ENCODE measurements at places on chromosomes 5 and 9. TPM values are rescaled to one million over a fixed set of nuclear protein-coding genes. Genes with fewer than 3 reads are reported as not detected.

- no peaks in the 10 kb centered on the region for H3K36me3 ChIP-seq
- H3K27ac ChIP-seq, result no peak overlapping the region
- no peak overlapping the region for H3K4me3 ChIP-seq
- no peaks in the 10 kb centered on the region for H3K27me3 ChIP-seq
- H3K4me1 ChIP-seq, result peaks cover 15% of the 10 kb centered on the region
Measured at GRCh38 chr5:158054223-158055110, 195.5 kb upstream of the CLINT1 start.

DNA sequence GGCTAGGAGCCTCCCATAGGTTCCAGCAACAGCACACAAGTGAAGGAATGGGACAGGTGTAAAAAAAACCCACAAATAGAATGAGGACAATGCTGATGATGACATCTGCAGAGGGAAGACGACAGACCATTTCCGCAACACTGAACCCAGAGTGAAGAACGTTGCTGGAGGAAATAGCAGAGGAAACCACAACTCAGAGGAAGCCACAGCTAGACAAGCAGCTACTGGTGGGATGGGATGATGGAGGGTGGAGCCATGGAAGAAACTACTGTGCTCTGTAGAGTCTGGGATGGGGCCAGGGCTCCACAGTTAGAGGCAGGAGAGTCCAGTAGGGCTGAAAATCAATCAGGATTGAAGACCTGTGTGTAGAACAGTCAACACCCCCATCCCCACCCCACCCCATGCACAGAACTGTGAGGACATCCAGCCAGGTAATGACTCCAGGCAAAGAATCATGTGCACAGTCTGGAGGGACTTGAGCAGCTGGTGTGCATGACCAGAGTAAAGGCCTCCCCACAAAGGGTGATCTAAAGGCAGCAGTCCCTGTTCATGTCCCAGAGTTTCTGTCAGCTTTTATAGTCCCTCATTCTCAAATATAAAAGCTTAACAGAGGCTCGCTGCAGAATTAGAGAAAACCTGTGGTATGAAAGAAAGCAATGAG, 65.2 kb upstream of the SPIN1 start:
- DNase-seq, result no peak
- no peaks in the 10 kb centered on the region for H3K36me3 ChIP-seq
- no peaks in the 10 kb centered on the region for H3K4me1 ChIP-seq
- H3K27me3 ChIP-seq, result no peaks in the 10 kb centered on the region
- no peak overlapping the region for H3K27ac ChIP-seq

DNA sequence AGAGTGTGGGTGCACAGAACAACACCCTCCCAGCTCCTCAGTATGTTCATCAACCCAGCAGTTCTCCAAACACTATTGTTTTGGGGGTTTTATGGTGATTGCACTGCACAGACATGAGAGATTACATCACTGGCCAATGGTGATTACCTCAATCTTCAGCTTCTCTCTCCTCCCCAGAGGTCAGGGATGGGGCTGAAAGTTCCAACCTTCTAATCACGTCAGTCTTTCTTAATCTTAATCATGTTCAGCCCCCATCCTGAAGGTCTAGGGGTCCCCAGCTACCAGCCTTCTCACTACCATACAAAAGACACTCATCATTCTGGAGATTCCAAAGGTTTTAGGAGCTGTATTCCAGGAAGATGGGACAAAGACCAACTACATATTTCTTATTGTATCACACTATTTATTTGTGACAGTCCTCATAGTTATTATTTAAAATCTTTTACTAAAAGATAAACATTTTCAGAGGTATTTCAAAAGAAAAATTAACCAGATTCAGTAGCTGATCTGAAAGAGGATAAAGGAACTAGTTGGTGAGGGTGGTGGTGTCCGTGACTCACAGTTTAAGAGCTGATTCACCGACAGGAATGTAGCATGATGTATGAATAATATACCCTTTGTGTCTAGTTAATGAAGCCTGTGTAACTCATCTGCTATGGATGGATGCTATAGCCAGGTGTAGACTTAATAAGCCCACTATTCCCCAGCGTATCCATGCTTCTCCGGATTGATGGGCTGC, 35.6 kb downstream of the RASEF start:
- no peaks in the 10 kb centered on the region for H3K4me1 ChIP-seq
- no peak overlapping the region for H3K27ac ChIP-seq
- DNase-seq, result no peak

- H3K4me1 ChIP-seq, result peaks cover 8% of the 10 kb centered on the region
Measured at GRCh38 chr5:159097784-159098602, 1.7 kb downstream of the EBF1 start.

- no peaks in the 10 kb centered on the region for H3K4me1 ChIP-seq
- H3K36me3 ChIP-seq, result no peaks in the 10 kb centered on the region
- H3K27ac ChIP-seq, result no peak overlapping the region
- no peak overlapping the region for H3K4me3 ChIP-seq
Measured at GRCh38 chr5:17182494-17182893, 34.9 kb upstream of the BASP1 start.

Gene INSYN2B
- 0.94 TPM for total RNA-seq

Gene FST
- 3.4 TPM for total RNA-seq

DNA sequence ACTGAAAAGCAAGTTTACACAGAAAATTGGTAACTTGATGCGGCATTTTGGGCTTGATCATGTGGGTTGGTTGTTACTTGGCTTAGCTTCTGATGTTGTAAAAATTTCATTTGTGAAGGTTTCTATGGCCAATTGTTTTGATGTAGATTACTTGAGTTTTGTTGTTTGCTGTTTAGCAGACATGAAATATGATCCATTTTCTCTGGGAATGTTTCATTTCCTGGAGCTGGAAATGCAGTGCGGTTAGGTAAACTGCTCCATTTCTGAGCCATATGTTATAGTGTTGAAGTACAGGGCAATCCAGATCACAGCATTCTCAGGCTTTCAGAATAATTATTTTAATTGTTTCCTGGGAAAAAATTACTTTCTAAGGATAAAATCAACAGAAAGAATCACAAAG, 396.9 kb downstream of the ENC1 start:
- no peak overlapping the region for H3K27ac ChIP-seq
- DNase-seq, result no peak
- H3K4me3 ChIP-seq, result no peak overlapping the region

Gene GFRA3
- 0.39 TPM for total RNA-seq

GRCh38 chr9:87667164-87667738, 58.7 kb upstream of the CTSL start:
- no peaks in the 10 kb centered on the region for H3K27me3 ChIP-seq
- H3K4me1 ChIP-seq, result no peaks in the 10 kb centered on the region
- no peak overlapping the region for H3K4me3 ChIP-seq

GRCh38 chr9:33329979-33330378, 39.7 kb downstream of the NFX1 start:
- H3K4me3 ChIP-seq, result no peak overlapping the region
- no peak for DNase-seq
- H3K27ac ChIP-seq, result peak overlapping the region; percentile 75
- H3K4me1 ChIP-seq, result peaks cover 14% of the 10 kb centered on the region
- H3K27me3 ChIP-seq, result no peaks in the 10 kb centered on the region
- H3K36me3 ChIP-seq, result peaks cover 64% of the 10 kb centered on the region

Gene CORO2A
- 0.52 TPM for total RNA-seq

DNA sequence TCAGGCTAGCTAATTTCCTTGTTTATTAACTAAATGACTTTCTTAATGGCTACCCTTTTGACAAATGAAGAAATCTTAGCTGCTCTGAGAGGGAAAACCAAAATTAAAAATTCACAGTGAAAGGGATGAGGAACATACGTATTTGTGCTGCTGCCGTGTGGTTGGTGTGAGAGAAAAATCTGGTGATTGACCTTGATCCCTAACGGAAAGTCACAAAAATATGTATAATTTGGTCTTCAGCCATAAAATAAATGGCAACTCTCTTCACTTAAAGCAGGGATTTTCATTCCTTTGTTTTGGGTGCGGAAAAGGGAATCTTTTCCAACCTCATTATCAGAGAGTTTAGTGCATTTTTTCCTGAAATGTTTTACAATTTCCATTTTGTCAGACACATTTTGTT, 40.4 kb downstream of the PAM start:
- no peaks in the 10 kb centered on the region for H3K36me3 ChIP-seq
- no peaks in the 10 kb centered on the region for H3K27me3 ChIP-seq
- no peak overlapping the region for H3K4me3 ChIP-seq
- no peak overlapping the region for H3K27ac ChIP-seq

GRCh38 chr5:102961671-102962070, 158.3 kb downstream of the GIN1 start:
- H3K27me3 ChIP-seq, result no peaks in the 10 kb centered on the region
- H3K4me1 ChIP-seq, result peaks cover 26% of the 10 kb centered on the region
- H3K4me3 ChIP-seq, result no peak overlapping the region
- no peak overlapping the region for H3K27ac ChIP-seq
- no peak for DNase-seq

GRCh38 chr5:45542421-45542820, 153.8 kb downstream of the HCN1 start:
- H3K4me1 ChIP-seq, result no peaks in the 10 kb centered on the region
- H3K36me3 ChIP-seq, result no peaks in the 10 kb centered on the region
- no peak overlapping the region for H3K4me3 ChIP-seq
- no peak overlapping the region for H3K27ac ChIP-seq
- DNase-seq, result no peak

- H3K27ac ChIP-seq, result no peak overlapping the region
- H3K4me3 ChIP-seq, result no peak overlapping the region
- DNase-seq, result peak; percentile 84
Measured at GRCh38 chr5:58891086-58891970, 308.5 kb downstream of the RAB3C start.

DNA sequence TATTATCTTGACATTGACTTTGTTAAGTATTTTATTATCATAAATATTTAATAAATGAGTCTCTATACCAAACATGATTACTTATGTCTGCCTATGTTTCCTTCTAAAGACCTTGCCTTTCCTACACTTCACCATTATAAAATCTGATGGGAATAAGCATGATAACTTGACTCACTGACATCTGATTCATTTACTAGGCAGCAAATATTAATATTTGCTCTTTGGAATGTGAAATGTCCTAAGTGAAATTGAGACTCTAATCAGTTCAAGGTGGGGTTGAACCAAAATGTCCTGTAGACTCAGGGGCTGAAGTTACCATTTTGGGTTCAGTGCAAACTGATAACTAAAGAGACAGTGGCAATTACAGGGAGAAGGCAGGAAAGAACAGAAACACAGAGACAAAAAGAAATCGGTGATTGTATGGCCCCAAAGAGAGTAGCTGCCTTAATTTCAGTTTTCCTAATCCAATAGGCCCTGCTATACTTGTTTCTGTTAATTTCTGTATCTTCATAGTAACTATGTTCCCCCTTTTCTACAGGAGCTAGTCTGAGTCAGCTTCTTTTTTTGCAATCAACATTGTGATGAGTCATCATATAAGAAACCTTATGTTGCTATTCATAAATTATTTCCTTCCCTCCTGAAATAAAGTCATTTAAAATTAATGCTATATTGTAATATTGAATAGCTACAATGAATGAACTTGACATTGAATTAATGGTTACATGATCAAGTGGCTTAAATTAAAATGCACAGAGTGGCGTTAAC, 296.8 kb downstream of the PDE4D start:
- peaks cover 11% of the 10 kb centered on the region for H3K4me1 ChIP-seq
- no peaks in the 10 kb centered on the region for H3K36me3 ChIP-seq
- no peak overlapping the region for H3K4me3 ChIP-seq
- DNase-seq, result no peak
- H3K27ac ChIP-seq, result no peak overlapping the region
- no peaks in the 10 kb centered on the region for H3K27me3 ChIP-seq

Gene GARIN3
- not detected for total RNA-seq

- peaks cover 28% of the 10 kb centered on the region for H3K36me3 ChIP-seq
- no peaks in the 10 kb centered on the region for H3K27me3 ChIP-seq
- H3K4me3 ChIP-seq, result peak overlapping the region; percentile 56
Measured at GRCh38 chr5:132489871-132490483, 596 bp downstream of the IRF1 start.

Gene F12
- 0.11 TPM for total RNA-seq

GRCh38 chr5:151154931-151155774, 2.4 kb downstream of the ANXA6 start:
- no peak overlapping the region for H3K27ac ChIP-seq
- no peak for DNase-seq
- H3K36me3 ChIP-seq, result no peaks in the 10 kb centered on the region
- no peak overlapping the region for H3K4me3 ChIP-seq

GRCh38 chr9:34984049-34984448, 5.5 kb upstream of the DNAJB5 start:
- H3K36me3 ChIP-seq, result no peaks in the 10 kb centered on the region
- H3K4me3 ChIP-seq, result no peak overlapping the region
- H3K27ac ChIP-seq, result no peak overlapping the region
- no peak for DNase-seq
- H3K27me3 ChIP-seq, result no peaks in the 10 kb centered on the region
- peaks cover 5% of the 10 kb centered on the region for H3K4me1 ChIP-seq

GRCh38 chr9:138046641-138047301, 169.2 kb downstream of the CACNA1B start:
- H3K4me1 ChIP-seq, result no peaks in the 10 kb centered on the region
- DNase-seq, result no peak
- no peaks in the 10 kb centered on the region for H3K36me3 ChIP-seq

DNA sequence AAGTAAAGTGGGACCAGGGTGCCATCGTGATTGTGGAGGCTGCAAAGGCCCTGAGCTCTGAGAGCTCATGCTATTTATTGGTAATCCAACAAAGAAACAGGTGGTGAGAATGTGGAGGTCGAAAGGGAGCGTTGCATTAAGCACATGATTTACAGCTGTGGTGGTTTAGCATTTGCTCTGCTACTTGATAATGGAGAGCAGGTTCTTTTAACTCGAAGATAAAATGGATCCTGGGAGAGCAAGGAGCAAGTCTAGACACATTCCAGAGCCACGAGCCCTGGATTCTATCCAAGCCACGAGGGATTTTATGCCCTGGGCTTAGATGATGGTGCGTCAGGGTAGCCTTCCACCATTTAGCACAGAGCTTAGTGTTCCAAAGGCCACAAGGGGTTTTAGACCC, 1710.1 kb upstream of the CDH9 start:
- DNase-seq, result no peak
- no peaks in the 10 kb centered on the region for H3K27me3 ChIP-seq
- no peak overlapping the region for H3K27ac ChIP-seq
- H3K36me3 ChIP-seq, result no peaks in the 10 kb centered on the region

GRCh38 chr5:143331956-143332355, 71.5 kb downstream of the NR3C1 start:
- H3K4me3 ChIP-seq, result no peak overlapping the region
- no peaks in the 10 kb centered on the region for H3K27me3 ChIP-seq
- no peak for DNase-seq
- peaks cover 16% of the 10 kb centered on the region for H3K4me1 ChIP-seq

Gene MAMDC4
- total RNA-seq, result 3.0 TPM

- no peaks in the 10 kb centered on the region for H3K27me3 ChIP-seq
- no peaks in the 10 kb centered on the region for H3K36me3 ChIP-seq
- DNase-seq, result no peak
- no peaks in the 10 kb centered on the region for H3K4me1 ChIP-seq
Measured at GRCh38 chr5:113099822-113100221, 123.2 kb downstream of the DCP2 start.

DNA sequence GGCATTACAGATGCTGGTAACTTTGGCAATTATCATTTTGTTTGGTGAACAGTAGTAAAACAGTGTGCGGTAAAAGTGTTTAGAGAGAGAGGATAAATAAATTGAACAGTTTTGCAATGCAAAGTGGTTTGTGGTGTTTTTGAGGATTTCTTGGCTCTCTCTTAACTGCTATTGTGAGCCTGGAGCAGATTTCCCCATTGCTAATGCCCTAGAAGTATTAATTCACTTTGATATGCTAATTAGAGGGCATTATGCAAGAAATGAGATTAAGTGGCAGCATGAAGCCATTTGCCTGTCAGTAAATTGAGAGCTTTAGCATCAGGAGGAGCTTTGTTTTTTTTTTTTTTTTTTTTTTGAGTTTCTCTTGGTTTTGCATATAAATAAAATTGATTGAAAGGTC, 8.2 kb downstream of the PBX3 start:
- no peaks in the 10 kb centered on the region for H3K36me3 ChIP-seq
- DNase-seq, result no peak
- no peak overlapping the region for H3K27ac ChIP-seq
- H3K4me3 ChIP-seq, result no peak overlapping the region
- peaks cover 30% of the 10 kb centered on the region for H3K4me1 ChIP-seq
